ENCODE measurements at places on chromosomes 3 and 15.

- DNase-seq, result peak; percentile 67
Measured at GRCh38 chr3:153173758-153174516, 11.9 kb downstream of the RAP2B start.

GRCh38 chr15:78059110-78059839 is 18.2 kb downstream of the TBC1D2B start:
- DNase-seq, result no peak

- DNase-seq, result no peak
Measured at GRCh38 chr3:51550080-51550819, 11.7 kb downstream of the RAD54L2 start.

GRCh38 chr15:36415643-36416042 is 163.8 kb upstream of the CDIN1 start:
- peak; percentile 72 for DNase-seq

- no peak for DNase-seq
Measured at GRCh38 chr3:32077260-32078084, 28.9 kb upstream of the GPD1L start.

DNA sequence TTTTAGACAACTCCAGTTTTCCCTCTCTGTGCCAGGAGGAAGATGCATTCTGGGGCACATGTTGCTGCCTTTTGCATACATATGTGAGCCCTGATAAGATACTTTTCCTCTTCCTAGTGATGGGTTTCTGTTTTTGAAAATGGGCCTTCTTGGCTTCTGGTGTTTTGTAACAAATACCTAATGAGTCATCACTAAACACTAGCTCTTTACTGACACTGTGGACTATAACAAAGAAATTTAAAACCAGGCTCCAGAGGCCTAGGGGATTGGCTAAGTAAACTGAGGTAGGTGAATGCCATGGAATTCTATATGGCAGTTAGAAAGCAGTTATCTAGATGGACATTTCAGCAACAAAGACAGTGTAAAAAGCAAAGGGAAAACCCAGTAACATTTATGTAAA is 93.4 kb upstream of the NR2E3 start:
- no peak for DNase-seq
